ENCODE measurements at places on chromosomes 1 and 21.

DNA sequence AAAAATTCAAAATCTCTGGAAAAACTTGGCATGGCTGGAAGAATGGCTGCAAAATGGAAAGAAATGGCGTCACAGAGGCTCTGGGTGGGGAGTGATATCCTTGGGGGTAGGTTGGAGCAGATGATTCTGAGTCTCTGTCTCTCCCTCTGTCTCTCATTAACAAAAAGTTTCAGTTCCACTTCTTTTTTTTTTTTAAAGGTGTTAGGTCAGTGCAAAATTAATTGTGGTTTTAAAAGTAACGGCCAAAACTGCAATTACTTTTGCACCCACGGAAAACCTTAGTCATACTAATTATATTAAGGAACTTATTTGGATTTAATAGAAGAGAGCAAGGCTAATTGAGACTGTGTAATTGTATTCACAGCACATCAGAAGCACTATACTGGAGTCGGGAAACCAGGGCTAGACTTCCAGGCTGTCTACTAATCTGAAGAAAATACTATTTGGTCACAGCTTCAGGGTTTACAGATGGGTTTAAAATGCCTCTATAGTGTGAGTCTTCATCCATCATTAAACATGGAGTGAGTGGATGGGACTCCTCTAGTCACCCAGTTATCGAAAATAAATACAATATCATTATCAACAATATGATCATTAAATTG, 289.1 kb upstream of the PLD5 start:
- no peak for DNase-seq

GRCh38 chr1:15851210-15852035, 3.9 kb downstream of the SPEN start:
- DNase-seq: no peak

- DNase-seq: no peak
These were observed 60.6 kb upstream of the IFI44L start for GRCh38 chr1:78559680-78560079.

DNA sequence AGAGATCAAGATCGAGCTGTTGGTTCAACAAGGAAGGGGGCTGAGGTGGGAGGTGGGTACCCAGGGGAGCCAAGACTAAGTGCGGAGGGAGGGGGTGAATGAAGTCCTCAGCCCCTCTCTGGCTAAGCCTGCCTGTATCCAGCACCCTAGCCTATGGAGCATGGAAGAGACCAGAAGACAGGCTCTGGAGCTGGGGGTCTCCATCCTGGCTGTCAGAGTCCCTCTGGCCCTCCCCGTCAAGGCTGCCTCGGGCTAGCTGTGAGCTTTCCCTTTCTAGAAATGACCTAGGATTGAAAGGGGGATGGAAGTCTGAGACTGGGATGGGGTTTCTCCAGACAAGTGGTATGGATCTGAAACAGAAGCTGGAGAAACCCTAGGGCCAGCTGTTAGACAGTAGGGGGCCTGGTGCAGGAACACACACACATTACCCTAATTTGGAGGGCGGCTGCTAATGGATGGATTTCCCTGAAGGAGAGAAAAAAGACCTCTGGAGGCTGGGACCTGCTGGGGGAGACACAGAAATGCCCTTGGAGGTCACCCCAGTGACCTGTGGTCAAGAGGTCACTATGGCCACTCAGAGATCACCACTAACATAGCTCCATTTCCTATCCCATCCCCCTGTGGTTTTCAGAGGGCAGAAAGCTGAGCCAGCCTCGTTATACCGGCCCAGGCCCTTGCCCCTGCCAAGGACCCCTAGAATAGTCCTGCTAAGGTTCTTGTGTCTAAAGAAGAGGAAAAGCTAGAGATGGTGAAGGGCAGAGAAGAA, 107.8 kb downstream of the TMEM53 start:
- DNase-seq: no peak

- DNase-seq: no peak
These were observed 241.7 kb downstream of the SETD4 start for GRCh38 chr21:35818597-35818996.

DNA sequence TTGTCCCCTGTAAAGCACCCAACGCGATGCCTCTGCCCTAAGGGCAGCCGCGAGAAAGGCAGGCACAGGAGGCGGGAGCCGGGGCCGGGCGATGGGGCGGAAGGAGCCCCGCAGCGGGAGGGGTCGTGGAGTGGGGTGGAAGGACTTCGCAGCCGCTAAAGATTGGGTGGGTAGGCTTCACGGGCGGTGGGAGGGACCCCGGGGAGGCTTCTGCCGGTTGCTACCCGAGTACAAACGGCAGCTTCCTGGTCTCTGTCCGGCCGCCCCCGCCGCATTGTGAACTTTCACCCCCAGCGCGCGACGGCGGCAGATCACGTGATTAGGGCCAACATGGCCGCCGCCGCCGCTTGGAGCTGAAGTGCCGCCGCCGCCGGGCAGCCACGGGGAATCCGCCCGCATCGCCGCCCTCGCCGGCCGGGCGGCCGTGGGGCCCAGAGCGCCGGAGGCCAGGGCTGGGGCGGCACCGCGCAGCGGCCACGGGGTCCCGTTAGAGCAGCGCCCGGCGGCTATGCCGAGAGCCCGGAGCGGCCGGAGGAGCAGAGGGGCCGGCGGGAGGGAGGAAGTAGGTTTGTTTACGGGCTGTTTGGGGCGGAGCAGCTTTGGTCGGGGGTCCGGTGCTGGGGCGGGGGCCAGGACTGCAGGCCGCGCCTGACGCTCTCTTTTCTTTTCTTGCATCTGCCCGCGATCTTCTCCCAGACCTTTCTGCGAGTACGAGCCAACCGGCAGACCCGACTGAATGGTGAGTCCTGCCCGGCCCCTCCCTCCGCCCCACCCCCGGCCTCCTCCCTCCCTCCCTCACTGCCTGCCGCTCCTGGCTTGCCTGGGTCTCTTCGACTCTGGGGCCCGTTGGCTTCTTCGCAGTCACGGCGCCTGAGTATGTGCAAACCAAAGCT, 42.4 kb downstream of the TMEM53 start:
- DNase-seq: peak; percentile 84

DNA sequence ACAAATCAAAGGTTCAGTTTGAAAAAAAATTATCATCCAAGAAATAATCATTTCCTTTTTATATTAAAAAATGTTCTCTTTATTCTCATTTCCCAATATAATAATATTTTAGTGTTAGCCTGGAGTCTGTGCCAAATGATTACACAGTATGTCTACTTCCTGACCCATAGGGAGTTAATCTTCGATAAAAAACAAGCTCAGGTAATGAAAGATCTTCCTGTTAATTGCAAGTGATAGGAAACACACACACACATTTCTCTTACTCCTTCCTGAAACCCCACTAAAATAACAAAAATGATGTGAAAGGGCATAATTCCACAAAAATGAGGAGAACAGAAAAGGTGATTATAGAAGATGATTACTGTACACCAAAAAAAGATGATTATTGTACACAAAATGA, 123.5 kb upstream of the CXADR start:
- no peak for DNase-seq

GRCh38 chr21:45027241-45028196, 46.9 kb upstream of the ADARB1 start:
- no peak for DNase-seq

DNA sequence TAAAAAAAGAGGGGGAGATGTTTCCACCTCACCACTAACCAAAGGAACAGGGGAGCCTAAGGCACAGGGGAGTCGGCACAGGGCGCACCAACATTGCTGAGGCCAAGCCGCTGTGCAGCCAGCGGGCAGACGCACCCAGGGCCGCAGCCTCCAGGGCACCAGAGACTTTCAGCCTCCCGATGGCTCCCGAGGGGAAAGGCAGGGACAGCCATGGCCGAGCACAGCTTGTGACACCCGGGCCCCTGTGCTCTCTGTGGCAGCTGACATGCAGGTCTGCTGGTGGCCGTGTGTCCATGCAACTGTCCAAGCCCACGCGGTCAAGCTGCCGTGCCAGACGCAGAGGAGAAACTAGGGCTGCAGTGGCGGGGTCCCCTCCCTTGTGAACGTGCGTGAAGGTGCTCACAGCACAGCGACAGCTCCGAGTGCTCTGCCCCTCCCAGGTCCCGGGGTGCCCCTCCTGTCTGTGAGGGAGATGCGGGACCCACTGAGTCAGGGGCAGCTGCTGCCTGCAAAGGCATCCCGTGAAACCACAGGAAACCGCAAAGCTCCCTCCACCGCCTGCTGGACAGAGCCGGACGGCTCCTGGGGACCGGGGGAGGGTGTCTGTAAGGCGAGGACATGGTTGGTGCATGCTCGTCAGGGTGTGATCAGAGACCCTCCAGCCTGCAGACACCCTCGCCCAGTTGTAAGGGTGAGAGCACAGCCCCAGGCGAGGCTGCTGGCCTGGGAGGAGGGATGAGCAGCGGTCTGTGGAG, 2.5 kb downstream of the KRTAP10-11 start:
- no peak for DNase-seq

- no peak for DNase-seq
These were observed 106.5 kb upstream of the ACTL8 start for GRCh38 chr1:17648457-17649145.
